ENCODE measurements at places on chromosomes 1 and 21. TPM values are rescaled to one million over a fixed set of nuclear protein-coding genes. Genes with fewer than 3 reads are reported as not detected.

DNA sequence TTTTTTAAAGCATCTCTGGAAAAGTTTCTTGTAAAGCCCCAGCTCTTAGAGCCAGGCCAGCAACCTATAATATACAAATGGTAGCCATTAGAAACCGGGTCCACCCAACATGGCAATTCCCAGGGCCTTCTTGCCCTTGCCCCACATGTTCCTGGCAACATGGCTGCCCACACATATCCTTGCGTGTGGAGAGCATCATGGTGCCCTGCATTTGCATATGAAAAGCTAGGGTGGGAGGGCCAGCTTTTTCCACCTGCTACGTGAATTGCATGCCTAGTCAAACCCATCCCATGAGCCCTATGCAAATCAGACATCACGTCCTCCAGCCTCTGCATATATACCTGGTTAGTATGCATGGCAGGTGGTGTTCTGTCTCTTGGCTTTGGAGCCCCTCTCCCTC is 88.2 kb downstream of the RABGAP1L start:
- DNase-seq = no peak

- DNase-seq = no peak
Observed at GRCh38 chr1:196142111-196142640, 466.1 kb downstream of the KCNT2 start.

DNA sequence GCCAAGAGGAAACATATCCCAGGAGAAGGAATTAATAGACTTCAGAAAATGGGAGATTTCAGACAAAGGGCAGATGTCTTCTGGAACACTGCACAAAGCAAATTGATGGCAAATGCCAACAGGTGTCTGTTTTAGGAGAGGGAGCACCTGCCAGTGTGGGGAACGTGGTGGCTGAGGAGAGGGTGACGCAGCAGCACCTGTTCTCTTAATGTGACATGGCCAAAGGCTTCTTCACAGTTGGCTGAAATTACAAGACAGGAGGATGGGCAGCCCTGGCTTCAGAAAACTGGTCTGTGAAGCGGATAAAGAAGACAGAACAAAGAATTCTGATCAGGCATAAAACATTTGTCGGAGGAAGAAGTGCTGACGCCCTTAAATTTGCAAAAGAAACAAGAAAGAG is 178.7 kb upstream of the RUNX1 start:
- peak; percentile 93 for DNase-seq

DNA sequence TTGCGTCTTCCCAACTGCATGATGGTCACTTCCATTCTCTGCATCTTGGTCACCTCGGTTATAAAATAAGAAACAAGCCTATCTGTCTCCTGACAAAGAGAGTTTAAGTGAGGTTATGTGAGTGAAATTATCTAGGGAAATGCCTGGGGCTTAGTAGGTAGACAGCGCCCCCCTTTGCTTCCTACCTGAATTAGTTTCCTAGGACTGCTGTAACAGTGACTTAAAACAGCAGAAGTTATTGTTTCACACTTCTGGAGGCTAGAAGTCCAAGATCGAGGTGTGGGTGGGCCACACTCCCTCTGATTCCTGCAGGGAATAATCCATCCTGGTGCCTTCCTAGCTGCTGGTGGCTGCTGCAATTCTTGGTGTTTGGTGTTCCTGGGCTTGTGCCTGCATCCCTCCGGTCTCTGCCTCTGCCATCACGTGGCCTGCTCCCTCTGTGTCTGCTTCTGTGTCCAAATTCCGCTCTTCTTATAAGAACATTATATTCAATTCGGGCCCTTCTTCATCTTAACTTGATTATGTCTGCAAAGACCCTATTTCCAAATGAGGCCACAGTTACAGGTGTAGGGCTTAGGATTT is 92.6 kb downstream of the IGSF21 start:
- no peak for DNase-seq

GRCh38 chr1:79124756-79125155 is 118.2 kb upstream of the ADGRL4 start:
- DNase-seq = no peak

- no peak for DNase-seq
Observed at GRCh38 chr1:150615346-150616201, 13.8 kb downstream of the ENSA start.

DNA sequence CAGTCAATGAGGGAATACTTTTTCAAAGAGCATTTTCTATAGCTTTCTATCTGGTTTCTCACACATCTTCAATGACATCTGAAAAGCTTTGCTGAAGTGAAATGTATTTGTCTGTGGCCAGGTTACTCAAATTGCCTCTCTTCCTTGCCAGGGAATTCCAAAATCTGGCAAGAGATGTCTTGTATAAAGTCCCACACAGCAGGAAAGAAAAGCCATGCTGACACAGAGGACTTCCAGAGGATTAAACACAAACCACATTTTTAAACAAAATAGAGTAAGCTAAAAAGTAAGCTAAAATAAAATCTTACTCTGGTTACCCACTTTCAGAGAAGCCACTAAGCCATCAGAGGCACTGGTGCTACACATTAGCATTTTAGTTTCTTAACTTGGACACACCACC is 93.1 kb upstream of the BCAR3 start:
- peak; percentile 67 for DNase-seq

DNA sequence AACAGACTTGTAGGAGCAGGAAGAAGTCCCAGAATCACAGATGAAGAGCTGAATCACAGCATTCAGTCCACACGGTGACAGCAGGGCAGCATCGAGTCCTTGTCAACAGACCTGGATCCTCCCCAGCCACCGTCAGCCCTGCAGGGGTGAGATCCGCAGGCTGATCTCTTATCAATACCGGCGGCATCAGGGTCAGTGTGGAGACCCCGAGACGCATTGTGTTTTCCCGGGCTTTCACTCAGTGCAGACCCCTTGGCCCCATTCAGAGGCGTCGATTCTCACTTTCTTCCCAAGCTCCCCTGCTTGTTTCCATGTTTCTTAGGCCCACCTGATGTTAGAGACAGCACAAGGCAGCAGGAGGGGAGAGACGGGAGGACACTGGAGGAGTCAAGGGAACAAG is 609.6 kb downstream of the PTPRU start:
- DNase-seq = no peak

GRCh38 chr1:30467101-30467500 is 256.3 kb downstream of the MATN1 start:
- DNase-seq = no peak

- DNase-seq = no peak
Observed at GRCh38 chr1:149846042-149846441, 53.3 kb upstream of the BOLA1 start.

DNA sequence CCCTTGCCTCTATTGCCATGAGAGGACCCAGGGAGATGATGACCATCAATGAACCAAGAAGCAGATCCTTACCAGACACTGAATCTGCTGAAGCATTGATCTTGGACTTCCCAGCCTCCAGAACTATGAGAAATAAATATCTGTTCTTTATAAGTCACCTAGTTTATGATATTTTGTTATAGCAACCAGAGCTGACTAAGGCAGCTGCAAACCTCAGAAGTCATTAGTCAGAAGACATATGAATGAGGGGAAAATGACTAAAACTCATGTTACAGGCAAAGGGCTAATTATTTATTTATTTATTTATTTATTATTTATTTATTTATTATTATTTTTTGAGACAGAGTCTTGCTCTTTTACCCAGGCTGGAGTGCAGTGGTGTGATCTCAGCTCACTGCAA is 321.1 kb downstream of the TGFB2 start:
- DNase-seq = no peak

- DNase-seq = no peak
Observed at GRCh38 chr1:178540204-178540603, 27.3 kb downstream of the TEX35 start.

DNA sequence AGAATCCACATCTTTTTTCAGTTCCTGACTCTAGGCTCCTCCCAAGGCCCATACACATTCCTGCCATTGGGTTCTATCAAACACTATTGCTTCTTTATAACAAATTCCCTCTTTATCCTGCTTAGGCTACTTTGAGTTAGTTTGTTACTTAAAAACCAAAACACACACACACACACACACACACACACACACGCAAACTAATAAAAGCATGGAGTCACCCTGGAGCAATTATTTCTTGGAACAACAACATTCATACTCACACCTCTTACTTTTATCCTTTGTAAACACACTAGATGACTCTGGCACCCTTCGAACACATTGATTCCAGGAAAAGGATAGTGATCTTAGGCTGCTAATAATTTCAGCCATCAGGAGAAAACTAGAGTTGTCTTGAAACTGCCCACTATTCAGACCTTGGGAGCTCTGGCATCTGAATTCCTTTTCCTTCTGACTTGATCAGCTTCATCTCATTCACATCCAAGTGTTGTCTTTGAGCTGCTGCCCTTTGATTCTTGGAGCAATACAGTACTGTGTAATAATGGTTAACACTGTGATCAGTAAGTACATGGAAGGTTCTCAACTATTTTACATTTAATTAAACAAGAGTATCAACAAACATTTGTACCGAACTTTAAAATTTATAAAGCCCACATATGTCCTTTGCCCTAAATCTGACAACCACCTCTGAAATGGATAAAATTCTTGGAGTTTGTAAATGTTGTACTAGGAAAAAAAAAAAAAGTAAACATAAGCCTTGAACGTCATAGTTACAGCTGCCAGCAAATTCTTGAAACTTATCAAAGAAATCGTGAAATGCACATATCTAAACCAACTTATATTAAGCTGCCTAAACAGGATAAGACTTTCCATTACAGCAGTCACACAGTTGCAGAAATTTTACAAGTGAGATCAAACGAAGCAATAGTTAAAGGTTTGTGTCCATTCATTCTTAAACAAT is 2.8 kb upstream of the SEC22B start:
- DNase-seq = peak; percentile 16

GRCh38 chr1:116127123-116127847 is 16.1 kb downstream of the MAB21L3 start:
- DNase-seq = no peak

DNA sequence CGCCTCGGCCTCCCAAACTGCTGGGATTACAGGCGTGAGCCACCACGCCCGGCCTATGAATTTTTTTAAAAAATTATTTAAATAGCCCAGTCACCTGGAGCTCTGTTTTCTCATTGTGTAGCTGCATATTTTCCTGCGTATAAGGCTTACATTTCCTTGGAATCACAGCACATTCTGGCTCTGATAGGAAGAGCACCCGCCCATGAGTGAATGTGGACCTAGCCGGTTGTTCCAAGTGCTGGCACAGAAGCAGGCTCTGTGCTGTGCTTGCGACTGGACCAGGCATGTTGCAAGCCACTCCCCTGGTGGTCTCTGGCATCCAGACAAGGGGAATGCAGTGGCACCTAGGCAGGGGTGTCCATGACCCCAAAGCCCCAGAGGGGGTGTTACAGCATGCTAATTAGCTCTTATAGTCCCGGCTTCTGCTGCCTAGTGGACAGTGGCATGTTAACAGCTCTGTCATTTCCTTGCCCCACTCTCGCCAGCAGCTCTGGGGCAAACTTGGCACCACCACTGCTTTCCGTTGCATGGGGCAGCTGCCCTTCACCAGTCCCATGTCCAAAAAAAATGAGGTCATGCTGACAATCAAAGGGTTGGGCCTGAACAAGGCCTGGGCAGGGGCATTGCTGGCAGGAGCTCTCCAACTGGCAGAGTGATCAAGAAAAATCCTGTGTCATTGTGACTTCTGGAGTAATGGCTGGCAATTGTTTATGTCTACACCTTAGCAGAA is 5.2 kb upstream of the VTCN1 start:
- DNase-seq = no peak

GRCh38 chr1:67162954-67163353 is 3.3 kb upstream of the IL23R start:
- DNase-seq = peak; percentile 88

DNA sequence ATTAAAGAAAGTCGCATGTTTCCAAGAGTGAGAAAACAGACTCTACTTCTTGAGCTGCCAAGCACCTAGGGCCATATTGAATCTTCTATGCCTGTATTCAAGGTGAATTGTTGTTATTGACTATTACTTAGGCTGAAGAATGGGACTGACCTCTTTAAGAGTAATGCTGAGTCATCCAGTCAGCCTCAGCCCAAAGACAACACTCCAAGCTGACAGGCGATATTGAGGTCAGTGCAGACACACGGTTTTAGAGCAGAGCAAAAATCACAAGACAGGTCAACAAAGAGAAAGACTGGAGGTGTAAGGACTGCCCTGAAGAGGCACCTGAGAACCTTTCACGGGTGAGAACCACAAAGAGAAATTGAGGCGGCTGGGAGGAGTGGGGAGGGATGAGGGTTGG is 146.9 kb downstream of the MIS18A start:
- no peak for DNase-seq

DNA sequence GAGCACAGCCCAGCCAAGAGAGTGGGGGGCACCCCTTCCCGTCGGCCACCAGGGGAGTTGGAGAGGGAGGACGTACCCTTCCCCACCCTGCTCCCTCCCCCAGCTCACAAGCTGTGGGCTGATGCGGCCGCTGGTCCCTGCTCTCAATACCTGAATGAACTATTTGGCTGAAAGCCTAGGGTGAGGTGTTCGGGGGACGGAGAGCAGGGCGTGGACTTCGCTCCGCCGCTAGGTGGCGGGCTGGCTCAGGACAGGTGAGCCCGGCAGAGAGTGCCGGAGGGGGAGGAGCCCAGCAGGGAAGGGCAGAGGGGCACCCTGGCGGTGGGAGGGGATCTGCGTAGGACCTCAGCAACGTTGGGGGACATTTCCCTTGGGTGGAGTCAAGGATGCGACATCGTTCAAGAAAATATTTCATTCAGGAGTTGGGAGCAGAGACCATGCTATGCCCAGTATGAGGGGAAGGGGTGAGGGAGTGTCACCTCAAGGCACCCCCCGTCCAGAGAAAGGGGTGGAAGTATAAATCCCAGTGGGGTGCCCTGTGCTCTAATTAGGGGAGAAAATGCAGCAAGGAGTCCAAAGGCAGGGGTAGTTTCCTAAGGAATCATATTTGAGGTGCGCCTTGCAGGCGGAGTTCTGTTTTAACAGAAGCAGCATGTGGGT is 12.0 kb upstream of the RHBG start:
- peak; percentile 61 for DNase-seq

The PTAFR gene
- total RNA-seq = not detected

The THEM5 gene
- total RNA-seq = 0.25 TPM

The RAP1A gene
- 39.0 TPM for total RNA-seq

The ERICH3 gene
- not detected for total RNA-seq

Measured in SJCRH30 (cell line).